ENCODE measurements at places on chromosomes 16 and 17.
A peak's percentile ranks its signal among the peaks of the same experiment; 100 is the strongest.

GRCh38 chr16:56520251-56520577, 390 bp upstream of the BBS2 start:
- DNase-seq: no peak
- H3K36me3 ChIP-seq: no peaks in the 10 kb centered on the region
- peaks cover 10% of the 10 kb centered on the region for H3K27me3 ChIP-seq
- peaks cover 34% of the 10 kb centered on the region for H3K4me1 ChIP-seq
- peak overlapping the region; percentile 85 for H3K4me3 ChIP-seq
- H3K27ac ChIP-seq: no peak overlapping the region

GRCh38 chr17:81218991-81219390, 3.8 kb downstream of the CEP131 start:
- H3K27me3 ChIP-seq: no peaks in the 10 kb centered on the region
- peaks cover 17% of the 10 kb centered on the region for H3K4me1 ChIP-seq
- no peak for DNase-seq
- H3K4me3 ChIP-seq: no peak overlapping the region
- peaks cover 21% of the 10 kb centered on the region for H3K36me3 ChIP-seq

GRCh38 chr16:70608521-70608920, 37.8 kb upstream of the IL34 start:
- no peak for DNase-seq
- no peaks in the 10 kb centered on the region for H3K4me1 ChIP-seq
- no peak overlapping the region for H3K27ac ChIP-seq
- no peaks in the 10 kb centered on the region for H3K36me3 ChIP-seq

DNA sequence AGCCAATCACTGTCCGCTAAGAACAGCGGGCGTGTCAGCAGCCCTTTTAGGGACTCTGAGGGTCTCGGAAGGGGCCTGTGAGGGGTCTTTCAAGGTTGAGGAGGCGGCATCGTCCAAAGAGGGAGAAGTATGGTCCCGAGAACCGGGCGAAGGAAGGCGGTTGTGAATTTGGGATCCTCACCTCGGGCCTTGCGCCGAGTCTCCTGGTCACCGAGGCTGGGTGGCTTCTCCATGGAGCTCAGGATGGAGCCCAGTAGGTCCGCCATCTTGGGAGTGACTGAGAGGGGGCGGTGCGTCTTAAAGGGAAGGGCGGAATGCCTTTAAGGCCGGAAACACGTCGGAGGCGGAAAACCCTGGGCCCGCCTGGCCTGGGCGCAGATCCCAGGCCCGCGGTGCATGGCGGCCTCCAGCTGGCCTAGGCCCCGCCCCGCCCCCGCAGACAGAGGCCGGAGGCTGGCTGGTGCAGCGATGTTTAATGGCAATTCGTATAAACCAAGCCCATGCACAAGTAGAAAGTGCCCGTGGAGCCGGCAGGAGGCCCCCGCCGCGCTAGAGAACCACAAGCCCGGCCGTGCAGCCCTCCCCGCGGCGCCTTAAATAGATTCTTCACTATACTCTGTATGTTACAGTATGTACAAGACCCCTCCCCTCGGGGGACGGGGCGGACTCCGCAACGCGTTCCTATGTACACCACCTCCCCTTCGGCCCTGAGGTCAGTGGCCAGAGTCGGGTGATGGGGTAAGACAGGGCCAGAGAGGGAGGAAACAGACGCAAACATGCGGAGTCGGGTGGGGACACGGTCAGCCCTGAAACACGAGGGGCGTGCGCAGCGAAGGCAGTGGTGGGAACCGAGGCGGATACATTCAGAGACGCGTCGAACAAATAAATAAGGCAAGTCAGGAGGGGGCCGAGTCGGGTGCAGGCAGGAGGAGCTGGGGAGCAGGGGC, at the start of gene SPAG7:
SPAG7 (minus strand) TSS at position 279 of the 947 bp plus-strand sequence; CDS start at position 266, 13 bp downstream.
- H3K36me3 ChIP-seq: peaks cover 49% of the 10 kb centered on the region
- H3K27ac ChIP-seq: no peak within 1 kb of the TSS
- H3K4me1 ChIP-seq: peaks cover 25% of the 10 kb centered on the region
- DNase-seq: peak; percentile 95
- H3K27me3 ChIP-seq: peaks cover 3% of the 10 kb centered on the region

DNA sequence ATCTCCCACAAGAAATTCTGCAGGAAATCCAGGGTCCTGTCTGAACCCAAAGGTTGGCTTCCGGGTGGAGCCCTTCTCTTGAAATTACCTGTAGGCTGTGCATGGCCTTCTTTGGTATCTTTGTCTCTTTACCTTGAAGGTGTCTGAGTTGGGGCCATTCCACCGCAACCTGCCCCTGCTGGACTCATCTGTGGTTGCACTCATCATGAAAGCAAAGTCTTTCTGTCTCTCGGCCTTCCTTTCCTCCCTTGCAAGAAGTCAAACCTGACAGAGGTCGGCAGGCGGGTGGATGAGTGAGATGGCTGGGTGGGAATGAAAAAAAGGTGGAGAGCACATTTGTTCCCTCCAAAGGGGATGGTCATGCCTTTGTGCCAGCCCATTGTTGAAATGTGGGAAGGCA, 25.1 kb downstream of the SALL1 start:
- no peak overlapping the region for H3K4me3 ChIP-seq
- H3K27me3 ChIP-seq: no peaks in the 10 kb centered on the region
- peaks cover 75% of the 10 kb centered on the region for H3K4me1 ChIP-seq

GRCh38 chr17:18921912-18922451, 30.0 kb upstream of the SLC5A10 start:
- no peak for DNase-seq
- peaks cover 10% of the 10 kb centered on the region for H3K4me1 ChIP-seq
- H3K36me3 ChIP-seq: peaks cover 45% of the 10 kb centered on the region
- no peaks in the 10 kb centered on the region for H3K27me3 ChIP-seq
- H3K4me3 ChIP-seq: no peak overlapping the region
- peak overlapping the region; percentile 70 for H3K27ac ChIP-seq

DNA sequence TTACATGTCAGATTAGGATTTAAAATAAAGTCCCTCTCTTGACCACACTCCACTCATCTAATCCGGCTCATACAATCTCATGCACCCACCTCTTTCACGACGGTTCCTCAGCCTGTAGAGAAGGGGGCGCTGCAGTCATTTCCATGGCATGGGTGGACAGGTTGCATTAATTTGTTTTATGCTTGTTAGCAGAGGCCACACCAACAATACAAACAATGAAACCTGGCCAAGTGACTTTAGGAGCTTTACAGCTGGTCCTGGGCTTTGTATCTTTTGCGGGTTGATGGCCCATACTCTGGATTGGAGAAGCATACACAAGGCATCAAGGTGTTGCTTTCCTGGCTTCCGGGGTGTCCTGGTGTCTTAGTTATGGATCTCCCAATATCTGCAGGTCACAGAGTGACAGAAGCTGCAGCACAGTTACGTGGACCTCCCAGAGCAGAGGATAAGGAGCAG, 9.7 kb upstream of the SNF8 start:
- peaks cover 24% of the 10 kb centered on the region for H3K4me1 ChIP-seq
- peaks cover 6% of the 10 kb centered on the region for H3K27me3 ChIP-seq
- no peaks in the 10 kb centered on the region for H3K36me3 ChIP-seq

DNA sequence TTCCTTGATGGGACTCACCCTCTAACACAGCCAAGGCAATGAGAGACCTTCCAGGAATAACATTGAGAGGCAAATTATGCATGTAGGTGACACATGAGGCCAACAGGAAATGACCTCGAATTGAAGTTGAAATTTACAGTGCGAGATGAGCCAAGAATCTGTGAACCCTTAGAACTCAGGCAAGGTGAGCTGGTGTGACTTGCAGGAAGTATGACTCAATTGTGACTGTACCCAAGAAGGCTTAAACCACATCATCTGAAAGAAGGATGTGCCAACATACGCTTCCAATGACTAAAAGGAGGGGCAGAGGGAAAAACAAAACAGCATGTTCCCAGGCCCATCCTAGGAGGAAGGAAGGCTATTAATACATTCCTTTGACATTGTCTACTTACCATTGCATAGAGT, 44.8 kb downstream of the PITPNC1 start:
- H3K27ac ChIP-seq: no peak overlapping the region
- no peak for DNase-seq
- peaks cover 7% of the 10 kb centered on the region for H3K27me3 ChIP-seq
- no peaks in the 10 kb centered on the region for H3K36me3 ChIP-seq
- peaks cover 11% of the 10 kb centered on the region for H3K4me1 ChIP-seq

DNA sequence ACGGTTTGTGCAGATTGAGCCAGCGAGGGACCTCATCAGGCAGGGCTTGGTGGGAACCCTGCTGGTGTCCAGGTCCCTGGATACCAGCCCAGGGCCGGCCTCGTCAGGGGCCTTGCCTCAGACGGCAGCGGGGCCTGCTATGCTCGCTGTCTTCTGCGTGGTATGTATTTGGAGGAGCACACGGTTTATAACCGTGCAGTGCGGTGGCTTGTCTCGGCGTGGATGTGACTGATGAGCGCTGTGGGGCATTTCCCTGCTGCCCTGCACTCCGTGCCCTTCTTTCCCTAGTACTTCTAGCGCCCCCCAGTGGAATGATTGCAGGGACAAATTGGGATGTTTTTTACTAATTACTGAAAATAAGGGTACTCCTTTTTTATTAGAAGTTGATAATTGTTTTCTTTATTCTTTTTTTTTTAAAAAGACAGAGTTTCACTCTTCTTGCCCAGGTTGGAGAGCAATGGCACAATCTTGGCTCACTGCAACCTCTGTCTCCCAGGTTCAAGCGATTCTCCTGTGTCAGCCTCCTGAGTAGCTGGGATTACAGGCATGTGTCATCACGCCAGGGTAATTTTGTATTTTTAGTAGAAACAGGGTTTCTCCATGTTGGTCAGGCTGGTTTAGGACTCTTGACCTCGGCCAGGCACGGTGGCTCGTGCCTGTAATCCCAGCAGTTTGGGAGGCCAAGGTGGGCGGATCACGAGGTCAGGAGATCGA, 15.3 kb downstream of the TBCD start:
- DNase-seq: peak; percentile 54
- H3K4me3 ChIP-seq: no peak overlapping the region

DNA sequence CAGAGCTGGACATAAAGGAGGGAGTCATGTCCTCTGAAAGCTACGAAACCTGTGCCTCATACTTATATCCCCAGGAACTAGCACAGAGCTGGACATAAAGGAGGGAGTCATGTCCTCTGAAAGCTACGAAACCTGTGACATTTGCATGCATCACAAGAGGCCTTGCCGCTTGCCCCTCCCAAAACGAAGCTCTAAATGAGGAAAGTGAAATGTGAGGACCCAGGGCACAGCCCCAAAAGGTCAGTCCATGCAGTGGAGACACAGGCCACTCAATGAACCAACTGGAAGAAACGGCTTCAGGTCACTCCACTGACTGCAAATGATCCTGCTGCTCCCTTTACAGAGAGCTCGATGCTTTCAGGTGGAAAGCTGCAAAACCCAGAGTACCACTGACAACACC, 38.3 kb downstream of the COG7 start:
- H3K27me3 ChIP-seq: no peaks in the 10 kb centered on the region
- no peak overlapping the region for H3K27ac ChIP-seq
- no peak for DNase-seq
- H3K4me1 ChIP-seq: no peaks in the 10 kb centered on the region
- peaks cover 30% of the 10 kb centered on the region for H3K36me3 ChIP-seq
- no peak overlapping the region for H3K4me3 ChIP-seq

GRCh38 chr16:53937161-53937880, 233.4 kb downstream of the FTO start:
- H3K27ac ChIP-seq: peak overlapping the region; percentile 34
- H3K27me3 ChIP-seq: no peaks in the 10 kb centered on the region
- peak; percentile 49 for DNase-seq
- H3K4me1 ChIP-seq: peaks cover 42% of the 10 kb centered on the region

GRCh38 chr17:64130559-64131001, 636 bp upstream of the ERN1 start:
- no peak for DNase-seq
- H3K36me3 ChIP-seq: no peaks in the 10 kb centered on the region
- H3K27me3 ChIP-seq: peaks cover 24% of the 10 kb centered on the region
- peak overlapping the region; percentile 77 for H3K4me3 ChIP-seq
- no peak overlapping the region for H3K27ac ChIP-seq

DNA sequence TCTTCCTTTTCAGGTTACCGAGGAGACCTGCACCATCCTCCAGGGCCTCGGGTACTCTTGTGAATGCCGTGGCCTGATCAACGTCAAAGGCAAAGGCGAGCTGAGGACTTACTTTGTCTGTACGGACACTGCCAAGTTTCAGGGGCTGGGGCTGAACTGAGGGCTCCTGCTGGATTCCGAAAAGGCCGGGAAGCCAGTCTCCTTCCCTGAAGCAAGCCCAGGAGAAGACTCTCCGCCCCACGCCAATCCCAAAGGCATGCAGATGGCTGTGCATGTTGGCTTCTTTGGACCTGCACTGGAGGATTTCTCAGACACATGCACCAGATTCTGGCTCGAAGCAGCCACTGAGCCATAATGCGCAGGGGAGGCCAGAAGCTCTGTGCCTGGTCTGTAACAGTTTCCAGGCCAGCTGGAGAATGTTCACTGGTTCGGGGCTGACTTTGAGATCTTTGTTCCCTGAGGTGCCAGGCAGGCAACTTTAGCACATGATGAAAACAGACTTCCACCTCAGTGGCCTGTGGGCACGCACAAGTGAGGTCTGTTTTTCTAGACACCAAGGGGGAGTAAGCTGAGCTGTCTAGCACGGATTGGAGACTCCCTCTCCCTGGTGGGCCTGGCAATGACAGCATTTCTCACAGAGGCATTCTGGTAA, 49.1 kb downstream of the ADCY7 start:
- peaks cover 52% of the 10 kb centered on the region for H3K36me3 ChIP-seq
- no peak for DNase-seq
- H3K4me1 ChIP-seq: peaks cover 13% of the 10 kb centered on the region
- no peak overlapping the region for H3K4me3 ChIP-seq
- H3K27me3 ChIP-seq: no peaks in the 10 kb centered on the region

DNA sequence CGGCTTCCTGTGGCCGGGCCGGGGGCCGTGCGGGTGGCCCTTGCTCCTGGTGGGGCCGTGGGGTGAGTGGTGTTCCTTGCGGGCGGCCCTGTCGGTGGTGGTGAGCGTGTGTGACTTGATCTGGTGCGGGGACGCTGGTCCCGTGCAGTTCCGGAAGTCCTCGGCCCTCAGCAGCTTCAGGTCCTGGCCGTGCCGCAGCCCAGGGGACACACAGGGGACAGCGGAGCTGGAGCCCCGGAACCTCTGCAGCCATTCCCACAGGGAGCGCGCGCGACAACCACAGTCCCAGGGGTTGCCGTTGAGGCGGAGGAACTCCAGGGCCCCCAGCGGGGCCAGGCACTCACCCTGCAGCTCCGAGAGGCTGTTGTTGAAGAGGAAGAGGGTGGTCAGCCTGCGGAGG, 88.4 kb downstream of the RTN4RL1 start:
- H3K4me3 ChIP-seq: no peak overlapping the region
- peaks cover 33% of the 10 kb centered on the region for H3K4me1 ChIP-seq
- no peak overlapping the region for H3K27ac ChIP-seq
- DNase-seq: no peak
- no peaks in the 10 kb centered on the region for H3K36me3 ChIP-seq

GRCh38 chr17:57993471-57994365, 5.7 kb upstream of the VEZF1 start:
- H3K4me3 ChIP-seq: peak overlapping the region; percentile 18
- no peak for DNase-seq
- H3K27ac ChIP-seq: peak overlapping the region; percentile 92
- H3K4me1 ChIP-seq: peaks cover 69% of the 10 kb centered on the region
- H3K36me3 ChIP-seq: peaks cover 9% of the 10 kb centered on the region
- H3K27me3 ChIP-seq: no peaks in the 10 kb centered on the region

- H3K27me3 ChIP-seq: peaks cover 21% of the 10 kb centered on the region
- H3K36me3 ChIP-seq: no peaks in the 10 kb centered on the region
- H3K27ac ChIP-seq: peak overlapping the region; percentile 87
- peak overlapping the region; percentile 28 for H3K4me3 ChIP-seq
Observed at GRCh38 chr17:83155128-83156121, 76.0 kb downstream of the METRNL start.

- H3K36me3 ChIP-seq: peaks cover 10% of the 10 kb centered on the region
- no peak for DNase-seq
- no peak overlapping the region for H3K27ac ChIP-seq
- H3K4me1 ChIP-seq: peaks cover 36% of the 10 kb centered on the region
- no peak overlapping the region for H3K4me3 ChIP-seq
Observed at GRCh38 chr17:61189968-61190367, 209.7 kb upstream of the TBX2 start.
